ENCODE measurements at places on chromosomes 16 and 17. TPM values are rescaled to one million over a fixed set of nuclear protein-coding genes. Genes with fewer than 3 reads are reported as not detected.
A peak's percentile ranks its signal among the peaks of the same experiment; 100 is the strongest.

The TOB1 gene
- 81.1 TPM for total RNA-seq

- no peak for DNase-seq
- H3K27ac ChIP-seq: no peak overlapping the region
- H3K27me3 ChIP-seq: no peaks in the 10 kb centered on the region
- no peaks in the 10 kb centered on the region for H3K36me3 ChIP-seq
- no peak overlapping the region for H3K4me3 ChIP-seq
These were observed 63.9 kb downstream of the MYO1D start for GRCh38 chr17:32813021-32813420.

- DNase-seq: peak; percentile 98
- peaks cover 11% of the 10 kb centered on the region for H3K4me1 ChIP-seq
- no peaks in the 10 kb centered on the region for H3K27me3 ChIP-seq
- no peak overlapping the region for H3K27ac ChIP-seq
- H3K4me3 ChIP-seq: peak overlapping the region; percentile 86
These were observed 12.7 kb upstream of the ALDOA start for GRCh38 chr16:30052671-30053372.

GRCh38 chr16:70715055-70715858, 29.4 kb upstream of the MTSS2 start:
- peak overlapping the region; percentile 70 for H3K27ac ChIP-seq
- H3K27me3 ChIP-seq: no peaks in the 10 kb centered on the region
- peak; percentile 66 for DNase-seq
- H3K4me3 ChIP-seq: no peak overlapping the region
- H3K4me1 ChIP-seq: peaks cover 28% of the 10 kb centered on the region

- no peak overlapping the region for H3K27ac ChIP-seq
- H3K36me3 ChIP-seq: no peaks in the 10 kb centered on the region
- no peak for DNase-seq
- no peaks in the 10 kb centered on the region for H3K4me1 ChIP-seq
- no peaks in the 10 kb centered on the region for H3K27me3 ChIP-seq
These were observed 182.4 kb downstream of the TOX3 start for GRCh38 chr16:52364500-52364899.

DNA sequence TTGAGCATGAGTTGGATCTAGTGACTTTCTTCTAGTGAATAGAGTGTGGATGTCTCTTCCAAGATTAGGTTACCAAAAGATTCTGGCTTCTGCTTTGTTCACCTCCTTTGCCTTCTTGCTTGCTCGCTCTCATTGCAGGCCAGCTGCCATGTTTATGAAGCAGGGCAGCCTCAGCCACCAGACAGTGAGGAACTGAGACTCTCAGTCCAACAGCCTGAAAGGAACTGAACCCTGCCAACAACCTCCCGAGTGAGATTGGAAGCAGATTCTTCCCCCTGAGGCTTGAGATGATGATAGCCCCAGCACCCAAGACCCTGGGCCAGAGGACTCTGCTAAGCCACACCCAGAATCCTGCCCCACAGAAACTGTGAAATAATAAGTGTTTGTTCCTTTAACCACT, 48.4 kb downstream of the NOG start:
- no peak overlapping the region for H3K27ac ChIP-seq
- no peaks in the 10 kb centered on the region for H3K4me1 ChIP-seq
- no peak for DNase-seq
- H3K27me3 ChIP-seq: peaks cover 22% of the 10 kb centered on the region

The HS3ST6 gene
- total RNA-seq: not detected

The MYLK3 gene
- total RNA-seq: 0.03 TPM

- no peak for DNase-seq
- H3K4me3 ChIP-seq: no peak overlapping the region
- H3K27me3 ChIP-seq: no peaks in the 10 kb centered on the region
- no peaks in the 10 kb centered on the region for H3K4me1 ChIP-seq
These were observed 32.7 kb upstream of the MON1B start for GRCh38 chr16:77158293-77158692.

DNA sequence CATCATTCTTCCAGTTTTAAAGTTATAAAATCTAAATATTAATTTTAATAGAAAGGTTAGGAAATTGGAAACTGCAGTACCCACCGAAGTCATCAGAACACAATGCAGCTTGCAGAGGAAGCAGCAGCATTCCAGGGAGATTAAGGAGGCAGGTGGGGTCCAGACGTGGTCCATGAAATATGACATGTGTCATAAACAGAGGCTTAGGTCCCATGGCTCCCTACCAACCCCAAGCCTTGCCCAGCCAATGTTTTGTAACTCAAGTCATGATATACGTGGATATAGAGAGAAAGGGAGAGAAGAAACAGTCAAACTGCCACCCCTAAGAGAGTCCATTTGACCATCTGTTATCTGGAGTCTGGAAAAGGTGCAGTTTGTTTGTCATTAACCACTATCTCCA, 670.0 kb downstream of the TOX3 start:
- no peaks in the 10 kb centered on the region for H3K4me1 ChIP-seq
- H3K36me3 ChIP-seq: no peaks in the 10 kb centered on the region
- DNase-seq: no peak

The UTS2R gene
- not detected for total RNA-seq

- H3K4me1 ChIP-seq: no peaks in the 10 kb centered on the region
- no peak overlapping the region for H3K4me3 ChIP-seq
- no peaks in the 10 kb centered on the region for H3K27me3 ChIP-seq
- DNase-seq: no peak
- no peak overlapping the region for H3K27ac ChIP-seq
These were observed 163.6 kb upstream of the C17orf78 start for GRCh38 chr17:37212179-37212578.

DNA sequence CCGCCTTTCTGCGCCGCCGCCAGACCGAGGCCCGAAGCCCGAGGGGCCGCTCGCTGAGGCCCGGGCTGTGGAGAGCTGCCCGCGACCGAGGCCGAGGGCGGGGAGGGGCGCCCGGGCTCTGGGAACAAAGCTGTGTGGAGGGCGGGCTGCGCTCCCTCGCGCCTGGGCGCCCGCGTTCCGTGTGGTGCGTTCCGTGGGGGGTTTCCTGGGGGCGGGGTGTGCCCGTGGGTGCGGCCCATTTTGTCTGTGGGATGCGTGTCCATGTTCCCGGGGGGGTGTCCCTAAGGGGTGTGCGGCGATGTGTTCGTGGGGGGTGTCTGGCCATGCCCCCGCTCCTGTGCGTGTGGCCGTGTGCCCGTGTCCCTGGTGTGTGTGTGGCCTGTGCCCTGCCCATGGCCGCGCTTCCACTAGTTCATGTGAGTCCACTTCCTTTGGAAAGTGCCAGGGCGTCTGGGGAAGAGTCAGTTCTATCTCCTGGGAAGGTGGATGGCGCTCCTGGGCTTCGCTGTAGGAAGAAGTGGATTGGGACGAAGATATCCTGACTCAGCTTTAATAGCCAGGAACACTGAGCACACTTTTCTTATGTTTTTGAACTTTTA, 520 bp downstream of the JPT2 start:
- peak overlapping the region; percentile 69 for H3K27ac ChIP-seq
- no peaks in the 10 kb centered on the region for H3K27me3 ChIP-seq
- H3K4me3 ChIP-seq: peak overlapping the region; percentile 83
- H3K36me3 ChIP-seq: no peaks in the 10 kb centered on the region

GRCh38 chr16:29676989-29677785, 1.8 kb upstream of the QPRT start:
- H3K4me3 ChIP-seq: no peak overlapping the region
- no peak overlapping the region for H3K27ac ChIP-seq
- no peak for DNase-seq
- H3K4me1 ChIP-seq: no peaks in the 10 kb centered on the region
- H3K36me3 ChIP-seq: no peaks in the 10 kb centered on the region

GRCh38 chr16:67658849-67659674, 998 bp downstream of the ACD start:
- peak overlapping the region; percentile 83 for H3K4me3 ChIP-seq
- H3K27ac ChIP-seq: no peak overlapping the region
- H3K36me3 ChIP-seq: peaks cover 34% of the 10 kb centered on the region
- no peak for DNase-seq

The KRT12 gene
- not detected for total RNA-seq

DNA sequence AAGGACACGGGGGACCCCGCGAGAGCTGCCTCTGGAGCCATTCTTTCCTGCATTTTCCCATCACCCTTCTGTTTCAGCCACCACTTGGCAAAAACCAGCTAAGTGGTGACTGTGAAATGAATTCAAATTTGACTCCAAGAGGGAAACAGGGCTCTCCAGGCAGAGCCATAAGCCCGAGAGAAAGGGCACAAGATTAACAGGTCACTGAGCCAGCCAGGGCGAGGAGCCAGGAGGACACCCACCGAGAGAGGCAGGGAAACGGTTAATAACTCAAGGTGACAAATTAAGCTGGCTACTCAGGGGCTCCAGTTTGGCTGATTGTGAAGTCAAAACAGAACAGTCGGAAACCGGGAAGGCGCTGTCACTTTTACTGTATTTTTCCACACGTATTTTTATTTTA, 67.8 kb upstream of the SOX9 start:
- no peak overlapping the region for H3K4me3 ChIP-seq
- H3K4me1 ChIP-seq: no peaks in the 10 kb centered on the region
- H3K27ac ChIP-seq: no peak overlapping the region
- DNase-seq: no peak
- H3K27me3 ChIP-seq: peaks cover 18% of the 10 kb centered on the region

DNA sequence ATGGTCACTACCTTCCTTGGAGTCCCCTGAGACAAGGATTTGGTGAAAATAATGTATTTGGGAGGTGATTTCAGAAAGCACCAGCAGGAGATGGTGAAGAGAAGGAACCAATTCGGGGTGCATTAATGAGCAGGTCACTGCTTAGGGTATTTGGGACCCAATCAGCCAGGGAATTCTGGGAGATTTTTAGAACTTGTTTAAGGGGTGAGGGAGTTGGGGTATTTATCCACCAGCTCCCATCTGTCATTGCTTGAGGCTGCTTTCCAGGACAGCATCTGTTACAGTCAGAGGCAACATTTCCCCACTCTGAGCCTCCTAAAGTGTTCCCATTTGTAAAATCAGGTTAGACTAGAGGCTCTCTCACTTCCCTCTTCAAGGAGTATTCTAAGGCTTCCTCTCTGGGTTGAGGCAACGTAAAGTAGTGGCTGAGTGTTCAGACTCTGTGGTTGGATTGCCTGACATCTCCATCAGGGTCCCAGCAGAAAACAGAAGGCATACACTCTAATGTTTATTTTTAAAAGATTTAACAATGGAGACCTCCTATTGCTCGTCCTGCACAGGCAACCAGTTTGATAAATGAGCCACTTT, 60.9 kb downstream of the CLEC19A start:
- no peaks in the 10 kb centered on the region for H3K36me3 ChIP-seq
- H3K4me3 ChIP-seq: no peak overlapping the region
- no peaks in the 10 kb centered on the region for H3K4me1 ChIP-seq

DNA sequence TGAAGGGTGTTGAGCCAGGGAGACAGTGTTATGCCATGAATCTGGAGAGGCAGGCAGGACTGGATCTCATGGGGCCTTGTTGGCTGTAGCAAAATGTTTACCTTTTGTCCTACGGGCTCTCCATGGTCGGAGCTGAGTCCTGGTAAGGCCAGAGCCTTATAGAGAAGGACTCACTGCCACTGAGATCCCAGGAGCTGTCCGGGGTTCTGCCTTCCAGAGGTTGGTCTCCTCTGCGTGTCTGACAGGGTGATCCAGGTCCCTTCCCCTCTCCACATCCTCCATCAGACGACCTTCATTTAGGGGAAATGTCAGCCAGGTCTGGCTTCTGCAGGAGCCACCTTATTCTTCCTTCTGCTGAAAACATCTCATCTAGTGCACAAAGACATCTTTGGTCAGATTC, 285.2 kb upstream of the N4BP1 start:
- H3K4me1 ChIP-seq: no peaks in the 10 kb centered on the region
- DNase-seq: no peak
- no peak overlapping the region for H3K27ac ChIP-seq
- no peaks in the 10 kb centered on the region for H3K36me3 ChIP-seq
- H3K4me3 ChIP-seq: no peak overlapping the region
- peaks cover 6% of the 10 kb centered on the region for H3K27me3 ChIP-seq

DNA sequence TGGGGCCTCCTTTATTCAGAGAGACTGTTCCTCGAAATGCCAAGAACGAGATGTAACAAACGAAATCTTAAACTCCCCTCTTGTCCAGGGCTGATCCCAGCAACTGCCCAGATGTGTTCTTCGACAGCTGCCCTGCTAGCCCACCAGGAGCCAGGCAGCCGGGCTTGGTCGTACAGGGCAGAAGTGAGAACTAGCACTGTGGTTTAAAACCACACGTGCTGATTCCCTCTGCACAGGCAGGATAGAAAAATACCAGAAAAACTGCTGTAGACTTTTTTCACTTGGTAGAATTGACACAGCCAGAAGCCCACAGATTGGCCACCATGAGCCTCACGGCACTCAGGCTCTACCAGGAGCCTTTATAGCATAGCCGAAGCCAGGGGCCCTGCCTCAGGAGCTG, 33.1 kb downstream of the PLD6 start:
- H3K4me1 ChIP-seq: peaks cover 7% of the 10 kb centered on the region
- H3K27ac ChIP-seq: no peak overlapping the region

DNA sequence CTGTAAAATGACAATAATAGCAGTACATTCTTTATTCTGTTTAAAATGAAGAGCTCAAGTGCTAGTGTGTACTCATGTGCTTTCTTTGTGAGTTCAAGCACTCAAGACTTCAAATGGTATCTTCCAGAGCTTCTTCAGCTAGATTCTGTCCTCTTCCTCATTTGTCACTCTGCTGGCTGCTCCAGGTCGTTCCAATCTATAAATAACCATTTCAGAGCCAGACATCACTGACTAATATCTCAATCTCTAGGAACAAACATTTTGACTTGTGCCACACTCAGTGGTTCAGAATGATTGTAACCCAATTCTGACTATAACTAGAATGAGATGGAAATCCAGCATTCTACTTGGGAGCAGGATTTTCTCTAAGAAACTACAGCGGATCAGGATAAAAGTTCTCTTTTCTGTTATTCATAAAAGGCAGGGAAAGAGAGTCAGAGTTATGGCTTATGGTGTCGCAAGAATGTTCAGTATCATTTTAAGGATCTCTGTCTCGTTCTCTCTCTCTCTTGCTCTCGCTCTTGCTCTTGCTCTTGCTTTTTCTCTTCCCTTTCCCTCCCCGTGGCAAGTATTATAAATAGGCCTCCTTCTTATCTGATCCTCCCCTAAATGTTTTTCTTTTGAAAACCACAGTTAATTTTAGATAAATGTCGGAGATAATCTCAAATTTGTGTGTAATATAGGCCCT, 116.3 kb upstream of the MAF start:
- H3K27ac ChIP-seq: no peak overlapping the region
- no peaks in the 10 kb centered on the region for H3K36me3 ChIP-seq
- H3K4me3 ChIP-seq: no peak overlapping the region
- no peaks in the 10 kb centered on the region for H3K4me1 ChIP-seq

Measured in left lung (tissue), 14 donors.